Pancreas (tissue), 10 donors: ENCODE measurements at places on chromosomes 1 and 21. TPM values are rescaled to one million over a fixed set of nuclear protein-coding genes. Genes with fewer than 3 reads are reported as not detected.
A peak's percentile ranks its signal among the peaks of the same experiment; 100 is the strongest.

DNA sequence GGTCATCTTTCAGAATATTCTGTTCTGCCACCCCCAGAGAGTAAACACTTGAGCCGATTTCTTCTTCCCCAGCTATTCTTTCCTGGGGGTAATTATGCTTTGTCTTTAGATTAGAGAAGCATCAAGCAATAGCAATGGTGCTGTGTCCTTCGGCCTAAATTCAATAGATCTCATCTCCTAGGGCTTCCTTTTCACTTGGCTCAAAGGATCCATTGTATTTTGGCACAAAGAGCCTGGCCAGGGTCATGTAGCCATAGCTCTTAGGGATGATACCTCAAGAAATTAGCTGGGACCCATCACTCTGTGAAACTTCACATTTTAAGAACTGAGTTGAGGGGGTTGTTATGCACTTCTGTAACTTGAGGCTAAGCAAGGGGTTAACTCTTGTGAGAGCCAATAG, 27.0 kb downstream of the MRPS6 start:
- H3K4me3 ChIP-seq = no peak overlapping the region
- peaks cover 7% of the 10 kb centered on the region for H3K4me1 ChIP-seq
- no peaks in the 10 kb centered on the region for H3K36me3 ChIP-seq
- no peak overlapping the region for H3K27ac ChIP-seq
- DNase-seq = no peak

SPRR3 gene
- not detected for total RNA-seq

DNA sequence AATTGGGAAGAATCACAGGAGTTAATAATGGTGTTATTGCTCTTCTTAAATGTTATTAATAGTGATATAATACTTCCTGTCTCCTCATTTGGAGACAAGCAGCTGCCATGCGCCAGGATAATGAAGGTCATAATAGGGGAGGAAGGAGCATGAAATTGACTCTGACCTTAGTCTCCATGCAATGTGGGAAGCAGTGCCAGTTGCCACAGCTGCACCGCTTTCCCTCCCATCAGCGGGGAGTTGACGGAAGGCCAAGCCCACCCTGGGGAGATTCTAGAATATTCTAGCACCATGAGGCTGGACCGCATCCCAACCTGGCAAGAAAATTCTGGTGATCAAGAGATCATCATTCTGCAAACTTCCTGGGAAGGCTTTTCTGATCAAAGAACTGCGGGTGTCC, 11.0 kb upstream of the OLIG1 start:
- H3K27me3 ChIP-seq = no peaks in the 10 kb centered on the region
- H3K4me1 ChIP-seq = no peaks in the 10 kb centered on the region
- DNase-seq = no peak
- no peak overlapping the region for H3K27ac ChIP-seq
- H3K36me3 ChIP-seq = no peaks in the 10 kb centered on the region
- no peak overlapping the region for H3K4me3 ChIP-seq

- no peak overlapping the region for H3K27ac ChIP-seq
- H3K36me3 ChIP-seq = no peaks in the 10 kb centered on the region
- H3K27me3 ChIP-seq = no peaks in the 10 kb centered on the region
- DNase-seq = no peak
- H3K4me3 ChIP-seq = no peak overlapping the region
Observed at GRCh38 chr1:99397029-99397428, 132.7 kb downstream of the PLPPR4 start.

DNA sequence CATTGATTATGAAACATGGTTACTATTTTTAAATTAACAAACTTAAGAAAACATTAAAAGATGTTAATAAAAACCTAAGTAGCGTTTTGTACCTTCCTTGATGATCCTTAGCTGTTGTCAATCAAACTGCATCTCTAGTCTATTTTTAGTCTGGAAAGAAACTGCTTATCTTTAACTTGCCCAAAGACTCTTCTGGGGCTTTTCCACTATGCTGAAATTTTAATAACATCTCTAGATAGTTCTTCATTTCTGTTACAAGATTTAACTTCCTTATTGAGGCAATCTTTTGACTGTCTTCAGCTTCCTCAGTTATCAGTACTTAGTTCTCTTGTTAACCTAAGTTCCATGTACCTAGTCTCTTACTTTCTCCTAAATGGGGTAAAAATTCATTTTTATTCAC, 135.9 kb upstream of the HMCN1 start:
- no peak overlapping the region for H3K4me3 ChIP-seq
- DNase-seq = no peak
- H3K36me3 ChIP-seq = no peaks in the 10 kb centered on the region
- peaks cover 13% of the 10 kb centered on the region for H3K4me1 ChIP-seq
- no peaks in the 10 kb centered on the region for H3K27me3 ChIP-seq

KIF26B gene
- total RNA-seq = 0.56 TPM

SLC1A7 gene
- total RNA-seq = not detected

DNA sequence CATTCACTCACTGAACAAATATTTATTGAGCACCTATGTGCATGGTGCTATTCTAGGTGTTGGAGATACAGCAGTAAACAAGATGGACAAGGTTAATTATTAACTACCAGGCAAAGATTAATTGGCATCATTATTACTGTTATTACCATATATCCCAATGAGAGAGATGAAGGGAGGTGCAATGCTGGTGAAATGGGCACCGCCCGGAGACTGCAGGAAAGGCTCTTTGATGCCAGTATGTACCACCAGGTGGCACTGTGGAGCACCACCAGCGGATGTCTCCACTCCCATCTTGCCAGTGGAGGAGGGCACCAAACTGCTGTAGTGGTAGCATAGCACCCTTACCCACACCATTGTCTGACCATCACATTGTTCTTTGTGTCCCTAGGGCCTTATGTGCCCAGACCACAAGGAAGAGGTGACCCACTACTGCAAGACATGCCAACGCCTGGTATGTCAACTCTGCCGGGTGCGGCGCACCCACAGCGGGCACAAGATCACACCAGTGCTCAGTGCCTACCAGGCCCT, 3.0 kb downstream of the TRIM46 start:
- DNase-seq = peak; percentile 93
- no peaks in the 10 kb centered on the region for H3K27me3 ChIP-seq
- H3K36me3 ChIP-seq = no peaks in the 10 kb centered on the region
- no peak overlapping the region for H3K27ac ChIP-seq
- H3K4me1 ChIP-seq = peaks cover 10% of the 10 kb centered on the region

- no peak for DNase-seq
- no peak overlapping the region for H3K27ac ChIP-seq
- H3K36me3 ChIP-seq = no peaks in the 10 kb centered on the region
- H3K27me3 ChIP-seq = no peaks in the 10 kb centered on the region
Observed at GRCh38 chr1:175881246-175881976, 138.0 kb upstream of the TNR start.

- H3K36me3 ChIP-seq = no peaks in the 10 kb centered on the region
- H3K27me3 ChIP-seq = no peaks in the 10 kb centered on the region
- peaks cover 12% of the 10 kb centered on the region for H3K4me1 ChIP-seq
- peak overlapping the region; percentile 30 for H3K4me3 ChIP-seq
- DNase-seq = peak; percentile 51
Observed at GRCh38 chr1:24151175-24151533, 8.2 kb upstream of the IL22RA1 start.

ITPKB gene
- total RNA-seq = 6.1 TPM

DNA sequence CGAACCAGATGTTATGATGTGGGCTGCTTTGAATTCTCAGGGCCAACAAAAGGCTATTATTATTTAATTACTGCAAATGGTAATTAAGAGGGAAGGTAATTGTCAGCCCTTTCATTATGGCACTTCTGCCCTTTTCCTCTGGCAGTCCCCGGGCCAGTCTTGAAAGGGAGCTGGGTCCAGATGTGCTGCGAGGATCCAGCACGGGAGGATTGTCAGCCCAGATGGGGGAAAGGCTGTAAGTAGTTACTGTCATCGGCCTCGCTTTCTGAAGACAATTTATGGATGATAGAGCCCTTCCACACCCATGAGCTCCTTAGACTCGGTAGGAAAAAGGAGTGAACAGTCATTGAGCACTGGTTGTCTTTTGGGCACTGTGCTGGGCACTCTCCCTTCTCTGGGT, 8.7 kb upstream of the ZNF362 start:
- H3K4me3 ChIP-seq = no peak overlapping the region
- H3K4me1 ChIP-seq = no peaks in the 10 kb centered on the region
- DNase-seq = no peak
- H3K36me3 ChIP-seq = no peaks in the 10 kb centered on the region
- H3K27ac ChIP-seq = no peak overlapping the region

TBX15 gene
- not detected for total RNA-seq

DNA sequence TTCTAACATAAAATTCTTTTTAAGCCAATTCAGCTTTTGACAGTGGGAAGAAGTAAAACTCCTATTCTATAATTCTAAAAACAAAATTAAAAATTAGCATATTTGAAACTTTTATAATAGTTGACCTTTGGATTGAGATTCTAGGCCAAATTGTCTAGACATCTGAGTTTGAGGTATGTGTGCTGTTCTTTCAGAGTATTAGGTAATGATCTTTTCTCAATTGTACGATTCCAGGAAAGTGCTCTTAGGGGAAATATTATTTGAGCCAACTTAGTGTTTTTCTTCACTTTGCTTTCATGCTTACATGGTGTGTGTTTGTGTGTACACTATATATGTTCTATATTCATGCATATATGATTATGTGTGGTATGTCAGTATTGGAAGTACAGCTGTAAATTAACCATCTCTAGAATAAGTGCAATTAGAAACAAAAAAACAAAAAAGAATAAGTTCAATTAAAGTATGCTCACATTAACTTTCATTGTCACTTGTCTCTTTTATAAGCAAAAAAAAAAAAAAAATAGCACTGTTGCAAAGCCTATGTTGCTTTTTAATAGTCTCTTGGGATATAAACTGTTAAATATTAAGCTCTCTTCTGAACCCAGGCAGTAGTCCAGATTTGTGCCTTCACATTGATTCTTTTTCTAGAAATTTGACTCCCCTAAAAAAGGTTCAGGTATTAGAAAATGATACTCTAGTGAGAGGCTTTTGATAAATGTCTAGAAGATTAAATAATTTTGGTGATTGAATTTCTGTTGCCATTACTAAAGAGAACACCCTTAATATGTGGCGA, 132.2 kb downstream of the ATP5PO start:
- H3K27me3 ChIP-seq = no peaks in the 10 kb centered on the region
- DNase-seq = no peak
- no peak overlapping the region for H3K4me3 ChIP-seq
- no peak overlapping the region for H3K27ac ChIP-seq
- no peaks in the 10 kb centered on the region for H3K36me3 ChIP-seq
- no peaks in the 10 kb centered on the region for H3K4me1 ChIP-seq

DNA sequence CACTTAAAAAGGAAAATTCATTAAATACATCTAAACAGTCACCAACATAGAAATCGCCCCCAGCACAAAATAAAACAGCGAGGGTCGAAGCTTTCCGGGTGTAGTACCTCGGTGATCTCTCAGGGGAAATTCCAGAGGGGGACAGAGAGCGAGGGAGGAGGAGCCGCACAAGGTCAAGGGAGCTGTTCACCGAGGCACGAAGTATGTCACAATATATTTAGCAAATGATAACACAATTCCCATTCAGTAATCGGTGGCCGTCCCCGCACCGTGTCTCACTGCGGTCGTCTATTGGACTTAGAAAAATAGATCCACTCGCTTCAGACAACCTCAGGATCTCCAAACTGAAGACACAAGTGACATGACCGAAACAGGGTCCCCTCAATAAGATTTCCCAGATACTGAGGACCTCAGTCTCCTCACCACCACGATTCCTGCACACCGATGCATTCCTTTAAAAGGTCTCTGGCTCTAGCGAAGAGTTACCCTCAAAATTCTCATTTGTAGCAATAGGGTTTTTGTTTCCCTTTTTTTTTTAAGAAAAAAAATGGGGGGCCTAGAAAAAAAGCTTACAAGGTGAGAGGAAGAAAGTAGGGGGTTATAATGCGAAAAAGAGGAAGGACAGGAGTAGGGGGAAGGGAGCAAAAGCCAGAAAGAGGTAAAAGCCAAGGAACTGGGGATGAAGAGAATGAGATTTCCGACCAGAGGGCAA, 1.1 kb downstream of the LPGAT1 start:
- peaks cover 16% of the 10 kb centered on the region for H3K4me1 ChIP-seq
- no peak overlapping the region for H3K27ac ChIP-seq
- peak overlapping the region; percentile 46 for H3K4me3 ChIP-seq
- no peaks in the 10 kb centered on the region for H3K27me3 ChIP-seq
- peak; percentile 23 for DNase-seq

BEND5 gene
- 2.2 TPM for total RNA-seq
